ENCODE measurements at places on chromosomes 2 and 18.

- no peak for DNase-seq
Measured at GRCh38 chr2:24085200-24085489, 511 bp upstream of the TP53I3 start.

- no peak for DNase-seq
Measured at GRCh38 chr2:15050483-15050882, 418.0 kb downstream of the LRATD1 start.

- DNase-seq, result no peak
Measured at GRCh38 chr2:206361407-206362045, 81.8 kb upstream of the ADAM23 start.

- DNase-seq, result no peak
Measured at GRCh38 chr2:128726911-128727310, 408.2 kb upstream of the HS6ST1 start.

- DNase-seq, result no peak
Measured at GRCh38 chr2:204234879-204235278, 298.3 kb downstream of the ICOS start.

DNA sequence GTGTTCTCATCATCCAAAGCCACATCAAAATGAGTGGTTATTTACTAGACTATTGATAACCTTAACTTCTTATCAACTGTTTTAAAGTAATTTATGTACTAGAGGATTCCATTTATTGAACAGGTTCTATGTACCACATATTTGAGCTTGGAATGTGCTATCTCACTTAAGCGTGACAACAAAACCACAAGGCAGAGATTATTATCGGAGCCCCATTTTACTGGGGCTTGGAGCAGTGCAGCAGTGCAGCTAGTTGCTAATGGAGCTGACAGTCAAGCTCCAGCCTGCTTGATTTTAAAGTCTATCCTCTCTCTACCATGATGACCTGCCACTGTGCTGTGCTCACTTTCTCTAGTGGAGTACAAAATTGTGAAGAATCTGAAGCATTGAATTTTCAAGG is 24.6 kb downstream of the GCG start:
- DNase-seq, result no peak

DNA sequence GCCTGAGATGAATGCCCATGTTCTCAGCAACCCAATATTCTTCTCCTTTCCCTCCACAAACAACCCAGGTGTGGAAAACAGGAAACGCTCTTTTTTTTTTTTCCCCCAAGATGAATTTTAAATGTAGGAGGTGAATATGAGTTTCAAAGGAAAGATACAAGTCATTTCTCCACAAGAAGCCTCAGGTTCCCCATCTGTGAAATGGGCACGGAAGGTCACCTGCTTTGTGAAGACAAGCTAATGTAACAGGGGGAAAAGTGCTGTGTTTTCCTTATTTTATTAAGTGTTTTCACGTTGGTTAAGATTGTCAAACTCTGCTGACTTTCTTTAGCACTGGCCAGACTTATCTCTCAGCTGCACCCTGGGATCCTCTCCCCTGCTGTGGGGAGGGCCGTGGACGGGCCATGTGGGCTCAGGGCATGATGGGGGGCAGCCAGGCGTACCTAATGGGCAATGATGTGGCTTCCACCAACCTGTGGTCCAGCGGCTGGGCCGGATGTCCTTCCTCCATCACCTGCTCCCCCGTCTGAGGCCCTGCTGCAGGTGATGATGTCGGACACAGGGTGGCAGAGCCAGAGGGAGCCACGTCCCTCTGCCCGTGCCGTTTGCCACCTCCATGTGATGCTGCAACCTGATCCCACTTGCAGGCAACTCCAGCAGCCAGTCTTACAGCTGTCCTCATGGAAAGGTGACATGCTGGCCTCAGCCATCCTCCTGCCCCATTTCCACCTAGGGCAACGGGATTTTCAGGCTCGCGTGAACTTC is 130.0 kb upstream of the PXDN start:
- no peak for DNase-seq

- no peak for DNase-seq
Measured at GRCh38 chr2:109279243-109279860, 150.3 kb downstream of the SH3RF3 start.

- DNase-seq, result no peak
Measured at GRCh38 chr18:5942591-5942990, 47.3 kb upstream of the TMEM200C start.

- no peak for DNase-seq
Measured at GRCh38 chr2:111910609-111911277, 12.3 kb downstream of the MERTK start.

DNA sequence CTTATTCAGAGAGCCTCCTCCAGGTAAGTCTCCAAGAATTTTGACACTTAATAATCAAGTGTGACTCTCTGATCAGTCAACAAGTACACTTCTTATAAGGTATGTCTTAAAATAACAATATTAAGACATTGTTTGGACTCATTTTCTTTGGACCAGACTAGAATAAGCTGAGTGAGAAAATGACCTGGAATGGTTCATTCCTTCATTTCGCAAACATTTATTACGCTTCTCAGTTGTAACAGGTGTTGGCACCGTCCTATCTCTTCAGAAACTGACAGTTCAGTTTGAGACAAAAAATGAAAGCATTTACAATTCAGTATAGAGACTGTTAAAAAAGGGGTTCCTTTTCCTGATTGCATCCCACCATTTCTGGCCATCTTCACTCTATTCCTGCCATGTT is 46.6 kb downstream of the TSPYL6 start:
- no peak for DNase-seq

DNA sequence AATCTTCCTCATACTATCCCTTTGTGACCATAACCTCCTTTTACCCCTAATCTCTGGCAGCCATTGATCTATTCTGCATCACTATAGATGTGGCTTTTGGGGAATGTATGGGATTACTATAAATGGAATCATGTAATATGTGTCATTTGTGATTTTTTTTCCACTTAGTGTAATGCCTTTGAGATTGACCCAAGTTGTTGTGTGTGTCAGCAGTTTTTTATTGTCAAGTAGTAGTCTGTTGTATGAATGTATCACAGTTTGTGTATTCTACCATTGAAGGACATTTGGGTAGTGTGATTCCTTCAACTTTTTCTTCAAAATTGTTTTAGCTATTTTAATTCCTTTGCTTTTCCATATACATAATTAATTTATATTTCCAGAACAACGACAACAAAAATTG is 18.6 kb downstream of the VRK2 start:
- no peak for DNase-seq

- DNase-seq, result no peak
Measured at GRCh38 chr2:216768908-216769411, 73.6 kb upstream of the IGFBP5 start.
